ENCODE measurements at places on chromosomes 5 and 9.

- ATAC-seq = no peak
These were observed 27.3 kb downstream of the PROP1 start for GRCh38 chr5:177968661-177969211.

DNA sequence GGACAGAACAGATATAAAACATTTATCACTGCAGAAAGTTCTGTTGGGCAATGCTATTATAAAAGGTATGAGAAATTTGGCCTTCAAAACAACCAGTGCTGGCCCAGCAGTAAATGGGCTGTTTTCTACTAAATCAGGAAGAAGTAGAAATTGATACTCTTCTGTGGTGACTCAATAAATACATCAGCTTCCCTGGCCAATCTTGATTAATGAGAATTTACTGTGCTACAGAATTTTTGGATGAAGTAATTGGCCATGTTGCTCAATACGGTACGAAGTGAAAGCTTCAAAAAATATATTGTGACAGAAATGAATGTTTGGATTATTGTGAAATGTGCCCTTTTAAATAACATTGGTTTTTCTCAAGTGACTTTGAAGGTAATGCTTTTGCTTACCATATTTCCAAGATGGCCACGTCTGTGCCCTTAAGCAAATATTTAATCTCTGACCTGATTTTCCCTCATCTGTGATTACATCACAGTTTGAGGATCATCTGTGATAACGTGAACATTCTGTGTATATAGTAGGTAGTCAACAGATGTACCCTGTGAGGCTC, 4.2 kb downstream of the DNAJA1 start:
- ATAC-seq = no peak

DNA sequence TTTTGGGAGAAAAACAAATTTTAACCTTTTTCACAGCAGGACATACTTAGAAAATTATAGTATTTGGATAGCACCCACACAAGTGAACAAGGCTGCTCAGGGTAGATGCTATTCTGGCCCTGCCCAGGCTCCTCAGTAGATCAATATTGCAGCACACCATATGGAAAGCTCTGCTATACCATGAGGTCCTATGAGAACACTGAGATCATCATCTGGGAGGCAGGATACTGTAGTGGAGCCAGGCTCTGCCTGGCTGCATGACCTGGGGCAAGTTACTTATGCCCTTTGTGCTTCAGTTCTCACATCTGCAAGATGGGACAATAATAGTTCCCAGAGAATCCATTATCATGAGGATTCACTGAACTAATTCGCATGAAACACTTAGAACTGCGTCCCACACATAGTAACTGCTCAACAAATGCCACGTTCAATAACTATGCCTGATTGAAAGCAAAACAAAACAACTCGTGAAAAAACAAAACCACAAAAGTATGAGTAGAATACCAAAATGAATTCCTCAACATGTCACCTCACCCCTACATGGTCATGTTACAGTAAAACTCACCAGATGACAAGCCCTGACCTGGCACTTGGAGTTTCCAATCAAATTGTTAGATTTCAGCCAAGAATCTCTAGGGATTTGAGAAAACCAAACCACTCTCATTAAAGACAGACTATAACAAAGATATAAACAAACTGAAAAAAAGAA, 31.9 kb downstream of the ARSB start:
- no peak for ATAC-seq

DNA sequence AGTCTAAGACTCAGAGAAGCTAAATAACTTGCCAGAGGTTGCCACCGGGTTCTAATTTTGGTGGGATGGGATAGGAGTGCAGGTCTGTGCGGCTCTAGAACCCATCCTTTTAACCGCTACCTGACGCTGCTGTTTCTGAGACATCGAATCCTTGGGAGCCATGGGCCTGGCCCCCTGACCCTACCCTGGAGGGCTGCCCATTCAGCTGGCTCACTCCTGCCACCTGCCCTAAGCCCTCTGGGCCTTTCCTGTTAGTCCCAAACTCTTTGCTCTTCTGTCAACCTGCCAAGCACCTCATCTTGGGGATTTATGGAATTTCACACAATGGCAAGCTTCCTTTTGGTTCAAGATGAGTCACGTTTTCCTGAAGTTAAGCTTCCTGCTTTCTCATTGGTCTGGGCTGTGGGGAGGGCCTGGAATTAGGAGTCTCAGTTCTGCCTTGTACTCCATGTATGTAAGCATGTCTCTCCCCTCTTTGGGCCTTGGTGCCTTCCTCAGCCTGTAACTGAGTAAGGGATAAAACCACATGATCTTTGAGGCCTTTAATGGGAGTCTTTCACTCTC, 26.6 kb downstream of the ENHO start:
- ATAC-seq = no peak

- no peak for ATAC-seq
These were observed 31.6 kb upstream of the ELL2 start for GRCh38 chr5:95993266-95993665.

GRCh38 chr9:116271991-116272390, 118.4 kb downstream of the PAPPA start:
- no peak for ATAC-seq

DNA sequence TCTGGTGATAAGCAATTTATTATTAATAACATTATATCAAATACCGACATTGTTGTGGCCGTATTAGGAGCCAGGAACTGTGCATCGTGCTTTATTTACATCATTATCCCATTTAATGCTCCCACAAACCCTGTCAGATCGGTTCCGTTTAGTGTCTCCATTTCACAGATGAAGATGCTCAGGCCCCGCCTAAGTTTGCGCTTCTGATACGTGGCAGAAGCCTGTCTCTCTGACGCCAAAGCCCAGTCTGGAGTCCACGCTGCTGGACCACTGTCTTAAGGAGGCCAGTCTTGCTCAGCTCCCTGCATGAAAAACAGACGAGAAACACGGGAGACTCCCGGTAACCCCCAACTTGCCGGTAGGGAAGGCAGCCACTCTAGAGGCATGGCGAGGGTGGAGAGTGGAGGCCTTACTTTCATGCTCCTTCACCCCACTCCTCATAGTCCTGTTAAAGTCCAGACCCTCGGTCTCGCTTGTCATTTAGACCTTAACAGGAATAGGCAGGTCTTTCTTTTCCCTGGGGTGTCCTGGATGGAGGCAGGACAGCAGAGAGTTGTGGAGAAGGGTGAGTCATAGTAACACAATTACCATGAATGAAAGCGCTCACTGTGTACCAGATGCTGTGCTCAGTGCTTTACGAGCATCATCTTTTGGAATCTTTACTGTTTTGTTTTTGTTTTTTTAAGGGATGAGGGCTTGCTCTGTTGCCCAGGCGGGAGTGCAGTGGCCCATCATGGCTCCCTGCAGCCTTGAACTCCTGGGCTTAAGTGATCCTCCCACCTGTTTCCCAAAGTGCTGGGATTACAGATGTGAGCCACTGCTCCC, 872 bp downstream of the TXNDC15 start:
- peak; percentile 70 for ATAC-seq

GRCh38 chr9:105541838-105542237, 16.1 kb upstream of the FKTN start:
- no peak for ATAC-seq

GRCh38 chr5:142324136-142324870, 518 bp downstream of the SPRY4 start:
- ATAC-seq = peak; percentile 63

DNA sequence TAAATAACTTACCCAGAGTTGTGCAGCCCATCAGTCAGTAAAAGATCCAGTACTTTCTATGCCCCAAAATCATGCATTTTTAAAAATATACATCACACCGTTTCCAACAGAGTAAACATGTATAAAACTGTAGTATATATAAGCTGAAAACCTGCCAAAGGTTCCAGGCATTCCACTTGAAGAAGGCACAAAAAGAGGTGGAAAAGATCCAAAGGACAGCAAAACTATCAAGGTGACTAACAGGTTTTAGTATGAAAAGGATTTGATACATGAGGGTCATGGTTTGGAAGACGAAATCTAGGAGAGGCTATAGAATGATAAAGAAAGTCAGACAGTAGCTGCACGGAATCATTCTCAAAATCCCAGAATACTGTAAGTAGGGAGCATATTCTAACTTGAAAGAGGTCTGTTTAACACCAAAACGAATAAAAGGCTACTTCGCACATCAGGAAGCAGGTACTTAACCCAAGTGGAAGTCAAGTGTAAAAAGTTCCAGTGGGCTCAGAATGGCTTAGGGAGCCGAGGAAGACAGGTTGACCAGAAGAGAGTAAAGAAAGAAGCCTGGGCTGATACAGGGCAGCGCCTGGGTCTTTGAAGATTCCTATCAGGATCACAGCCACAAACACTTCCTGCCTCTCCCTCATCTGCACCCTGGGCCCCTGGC, 207.2 kb downstream of the ADAMTS12 start:
- no peak for ATAC-seq

DNA sequence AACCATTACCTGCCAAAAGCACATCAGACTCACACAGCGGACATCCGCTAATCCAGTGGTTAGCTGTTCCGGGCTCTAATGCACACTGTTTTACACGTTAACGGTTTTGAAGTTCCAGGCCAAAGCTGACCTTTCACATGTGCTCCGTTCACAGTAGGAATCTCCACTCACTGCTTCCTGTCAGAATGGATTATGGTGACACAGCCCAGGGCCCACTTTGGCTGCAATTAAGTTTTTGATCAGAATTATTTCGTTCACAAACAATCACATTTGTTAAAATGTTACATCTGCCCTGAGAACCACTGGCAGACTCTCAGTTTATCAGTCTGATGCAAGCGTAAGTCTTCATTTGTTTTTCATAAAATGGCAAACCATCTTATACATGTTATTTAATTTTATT, 30.2 kb upstream of the CATSPER3 start:
- no peak for ATAC-seq

DNA sequence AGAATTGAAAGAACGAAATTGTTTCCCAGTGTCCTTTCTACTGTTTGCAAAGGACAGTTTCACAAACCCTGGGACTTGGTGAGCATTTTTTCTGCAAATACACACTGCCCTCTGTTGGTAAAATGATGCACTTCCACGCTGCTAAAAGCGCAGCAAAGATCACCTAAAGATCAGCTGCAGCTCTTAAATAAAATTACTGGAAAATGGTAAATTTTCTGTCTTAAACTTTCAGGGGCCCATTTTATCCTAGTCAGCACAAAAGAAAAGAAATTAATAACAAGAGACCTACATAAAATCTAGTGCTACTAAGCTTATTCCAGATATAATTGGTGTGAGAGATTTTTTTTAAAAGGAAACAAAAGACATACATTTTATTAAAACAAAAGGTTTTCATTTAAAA, 566.0 kb downstream of the CAAP1 start:
- no peak for ATAC-seq

- ATAC-seq = no peak
These were observed 6.9 kb downstream of the PBX3 start for GRCh38 chr9:125754096-125754495.

GRCh38 chr5:14165375-14166106, 22.4 kb downstream of the TRIO start:
- no peak for ATAC-seq

DNA sequence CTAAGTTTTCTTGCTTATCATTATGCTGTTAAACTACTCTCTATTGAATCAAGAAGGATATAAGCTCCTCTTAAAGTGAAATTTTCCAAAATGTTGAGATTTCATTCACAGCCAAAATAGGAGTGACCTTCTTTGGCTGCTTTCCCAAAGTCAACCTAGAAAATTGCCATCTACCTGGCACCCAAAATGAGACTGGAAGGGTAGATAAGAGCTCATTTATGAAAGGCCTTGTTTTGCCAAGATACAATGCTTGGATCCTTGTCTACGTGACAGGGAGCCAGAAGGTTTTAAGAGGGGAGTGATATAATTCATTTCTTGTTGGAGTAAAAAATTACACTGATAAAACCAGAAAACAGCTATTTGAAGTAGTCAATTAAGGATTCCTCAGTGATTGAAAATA, 287.1 kb downstream of the IZUMO3 start:
- ATAC-seq = no peak

- ATAC-seq = peak; percentile 28
These were observed 47.6 kb upstream of the GRHPR start for GRCh38 chr9:37374892-37375291.

DNA sequence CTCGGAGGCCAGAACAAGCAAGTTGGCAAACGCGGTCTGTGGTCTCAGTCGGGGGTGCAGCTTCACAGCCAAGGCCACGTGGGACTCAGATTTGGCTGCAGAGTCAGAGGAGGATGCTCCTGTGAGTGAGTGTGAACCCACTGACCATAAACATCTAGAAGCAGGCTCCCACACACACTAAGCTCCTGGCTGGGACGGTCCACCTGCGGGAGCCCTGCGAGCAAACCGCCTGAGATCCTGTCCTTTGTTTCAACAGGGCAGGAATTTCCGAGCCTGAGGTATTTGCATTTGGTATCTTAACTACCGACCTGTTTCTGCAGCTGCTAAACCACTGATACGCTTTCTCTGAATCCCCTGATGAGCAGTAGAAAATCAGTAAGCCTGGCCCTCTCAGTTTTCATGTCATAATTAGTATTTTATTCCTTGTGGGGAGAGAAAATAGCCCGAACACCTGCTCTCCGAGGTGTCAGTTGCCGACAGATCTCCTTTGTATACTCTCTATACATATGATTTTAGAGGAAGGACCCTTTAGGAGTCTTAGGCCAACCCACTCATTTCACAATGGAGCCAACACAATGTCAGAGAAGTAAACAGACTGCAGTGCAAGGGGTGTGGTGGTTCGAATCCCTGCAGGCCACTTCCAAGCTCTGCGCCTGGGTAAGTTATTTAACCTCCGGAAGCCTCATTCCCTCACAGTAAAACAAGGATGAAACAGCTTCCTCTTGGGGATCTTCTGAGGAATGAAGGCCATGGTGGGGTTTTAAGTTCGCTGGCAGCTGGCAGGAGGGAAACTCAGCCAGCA, 40.9 kb upstream of the PWWP2A start:
- ATAC-seq = no peak

DNA sequence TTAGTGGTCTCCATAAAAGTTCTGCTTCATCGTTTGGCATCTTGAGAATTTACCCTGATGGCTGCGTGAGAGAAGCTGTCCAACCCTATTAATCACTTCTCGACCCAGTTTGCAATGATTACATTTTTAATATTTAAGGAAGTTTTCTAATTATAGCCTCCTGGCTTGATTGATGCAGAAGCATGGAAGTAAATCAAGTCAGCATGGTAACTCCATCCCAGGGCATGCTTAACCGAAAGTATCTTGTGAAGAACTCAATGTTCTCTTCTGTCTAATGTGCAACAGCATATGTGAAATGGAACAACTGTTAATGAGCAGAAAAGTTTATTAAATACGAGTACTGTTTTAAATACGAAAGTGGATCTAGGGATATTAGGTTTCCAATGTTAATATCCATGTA, 278.9 kb upstream of the CD180 start:
- ATAC-seq = no peak

DNA sequence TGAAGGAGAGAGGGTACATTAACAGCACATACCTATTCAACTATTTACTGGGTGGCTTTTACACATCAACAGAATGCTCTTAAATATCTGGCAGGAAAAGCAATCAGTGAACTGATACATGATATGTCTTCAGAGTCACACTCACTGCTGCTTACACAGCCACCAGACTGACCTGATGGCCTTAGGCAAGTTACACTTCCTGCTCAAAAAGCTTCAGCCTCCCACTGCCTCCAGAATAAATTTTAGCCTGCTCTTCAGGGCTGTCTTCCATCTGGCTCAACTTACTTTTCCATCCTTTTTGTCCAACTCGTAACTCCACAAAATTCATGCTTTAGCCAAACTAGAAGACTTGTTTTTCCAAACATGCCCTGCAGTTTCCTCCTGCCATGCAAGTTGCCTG, 10.7 kb downstream of the LOX start:
- ATAC-seq = no peak
